ENCODE measurements at places on chromosomes 5 and 9. TPM values are rescaled to one million over a fixed set of nuclear protein-coding genes. Genes with fewer than 3 reads are reported as not detected.

GRCh38 chr9:122370869-122371755, at the start of gene PTGS1:
TSS of gene PTGS1 (plus strand) at chr9:122371024. CDS start at chr9:122371085, 61 bp downstream.
- peak; percentile 43 for DNase-seq

The MYO10 gene
- total RNA-seq, result 144 TPM

The CCDC187 gene
- not detected for total RNA-seq

DNA sequence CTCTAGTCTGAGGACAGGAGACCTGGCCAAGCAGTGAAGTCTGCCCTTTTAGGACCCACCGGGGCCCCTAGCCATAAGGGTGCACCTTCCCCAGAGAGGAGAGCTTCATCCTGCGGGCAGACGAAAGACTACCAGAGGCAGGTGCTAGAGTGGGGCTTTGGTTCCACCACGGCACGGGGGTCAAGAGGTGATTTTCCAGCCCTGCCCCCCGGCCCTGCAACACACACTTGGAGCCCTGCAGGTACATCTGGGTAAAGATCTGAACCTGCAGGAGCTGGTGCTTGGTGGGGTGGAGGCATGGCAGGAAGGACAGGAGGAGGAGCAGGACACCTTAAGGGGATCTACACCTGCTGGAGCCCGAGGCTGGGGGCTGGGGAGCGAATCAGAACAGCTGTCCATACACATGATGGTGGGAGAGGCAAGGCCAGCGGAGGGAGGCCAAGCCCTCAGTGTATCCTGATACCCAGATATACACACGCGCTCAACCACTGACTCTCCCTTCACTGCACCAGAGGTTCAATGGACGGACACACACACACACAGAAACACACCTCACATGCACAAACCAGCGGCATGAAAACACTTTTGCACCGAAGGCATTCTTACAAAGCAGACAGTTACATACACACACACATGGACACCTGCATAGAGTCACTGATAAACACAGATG, 98.4 kb upstream of the MVB12B start:
- DNase-seq, result no peak

The HRCT1 gene
- 5.2 TPM for total RNA-seq

The PCDHB13 gene
- total RNA-seq, result 0.77 TPM

GRCh38 chr5:142115937-142116614, 7.5 kb downstream of the NDFIP1 start:
- no peak for DNase-seq

DNA sequence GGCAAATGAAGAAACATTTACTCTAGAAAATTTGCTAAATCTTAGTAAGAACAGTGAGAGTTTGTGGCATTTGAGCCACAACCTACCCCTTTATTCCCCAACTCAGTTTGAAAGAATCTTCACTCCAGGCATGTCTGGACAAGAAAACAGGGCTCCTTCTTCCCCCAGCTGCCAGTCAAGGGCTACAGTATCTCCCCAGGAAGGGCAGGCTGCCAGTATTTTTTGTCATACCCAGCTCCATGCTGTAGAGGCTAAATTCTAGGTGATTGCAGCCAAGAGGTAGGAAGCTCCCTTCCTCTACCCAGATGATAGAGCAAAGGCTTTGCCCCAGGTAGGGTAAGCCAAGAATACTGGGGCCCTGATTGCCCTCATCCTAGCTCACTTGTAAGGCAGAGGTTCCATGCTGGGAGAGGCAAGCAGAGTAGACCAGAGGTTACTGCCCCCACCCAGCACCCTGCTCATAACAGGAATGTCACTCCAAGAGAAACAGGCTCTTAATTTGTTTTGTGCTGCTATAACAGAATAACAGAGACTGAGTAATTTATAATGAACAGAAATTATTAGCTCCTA, 20.0 kb upstream of the GRPEL2 start:
- DNase-seq, result no peak

- no peak for DNase-seq
Observed at GRCh38 chr5:180187767-180188166, 21.2 kb downstream of the RASGEF1C start.

GRCh38 chr5:95862671-95863382, 40.3 kb upstream of the GLRX start:
- DNase-seq, result no peak

DNA sequence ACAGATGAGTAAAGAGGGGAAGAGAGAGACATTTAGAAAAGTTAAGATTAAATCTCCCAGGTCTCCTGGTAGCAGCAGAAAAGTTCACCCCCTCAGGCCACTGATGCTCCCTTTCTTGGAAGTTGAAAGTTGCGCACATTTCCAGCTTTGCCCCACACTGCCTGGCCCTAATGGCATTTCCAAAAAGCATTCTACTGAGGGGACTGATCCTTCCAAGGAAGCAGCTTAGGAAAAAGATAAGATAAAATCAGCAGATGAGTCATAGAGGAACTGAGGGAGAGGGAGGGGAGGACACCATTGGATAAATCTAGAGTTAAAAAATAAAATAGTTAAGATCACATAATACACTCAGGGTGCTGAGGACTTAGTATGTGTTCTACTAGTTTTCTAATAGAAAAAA, 67.6 kb upstream of the SLC12A2 start:
- peak; percentile 40 for DNase-seq

The CDH9 gene
- total RNA-seq, result not detected
